ENCODE measurements at places on chromosomes 2 and 18. TPM values are rescaled to one million over a fixed set of nuclear protein-coding genes. Genes with fewer than 3 reads are reported as not detected.

DNA sequence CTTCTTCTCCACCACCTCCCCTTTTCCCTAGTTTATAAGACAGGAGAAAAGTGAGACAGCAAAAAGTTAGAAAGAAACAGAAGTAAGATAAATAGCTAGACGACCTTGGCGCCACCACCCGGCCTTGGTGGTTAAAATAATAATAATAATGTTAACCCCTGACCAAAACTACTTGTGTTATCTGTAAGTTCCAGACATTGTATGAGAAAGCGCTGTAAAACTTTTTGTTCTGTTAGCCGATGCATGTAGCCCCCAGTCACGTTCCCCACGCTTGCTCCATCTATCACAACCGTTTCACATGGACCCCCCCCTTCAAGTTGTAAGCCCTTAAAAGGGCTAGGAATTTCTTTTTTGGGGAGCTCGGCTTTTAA lies 1.5 kb upstream of the BUB1 start:
- no peak for DNase-seq

- no peak for DNase-seq
Observed at GRCh38 chr2:126669772-126670171, 13.8 kb downstream of the GYPC start.

- DNase-seq: no peak
Observed at GRCh38 chr18:48864876-48865275, 85.9 kb downstream of the SMAD7 start.

Gene SPP2
- total RNA-seq: not detected

Gene SLC35F6
- 34.3 TPM for total RNA-seq

DNA sequence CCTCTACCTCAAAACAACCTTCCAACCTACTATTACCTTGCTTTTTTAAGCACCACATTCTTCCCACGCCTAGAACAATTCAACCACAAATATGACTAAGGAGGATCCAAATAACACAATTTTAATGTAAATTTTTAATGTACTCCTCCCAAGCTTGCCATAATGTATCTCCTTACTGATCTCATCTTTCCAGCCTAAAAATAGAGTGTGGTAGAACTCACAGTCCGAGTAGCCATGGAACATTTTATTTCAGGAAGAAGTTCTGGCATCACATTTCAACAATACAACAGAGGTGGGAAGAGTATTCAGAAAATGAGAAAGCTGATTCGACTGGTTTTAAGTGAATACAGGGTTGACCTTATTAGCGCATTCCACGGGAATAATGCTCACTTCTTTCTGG lies 15.4 kb downstream of the FEZ2 start:
- no peak for DNase-seq

- no peak for DNase-seq
Observed at GRCh38 chr2:68466361-68466777, 725 bp downstream of the FBXO48 start.

Gene ANO7
- total RNA-seq: 1.0 TPM

Gene ALK
- 0.14 TPM for total RNA-seq

Gene PLGLB2
- total RNA-seq: not detected

All from right cardiac atrium (tissue), 5 donors.